Stimulated activated CD8-positive, alpha-beta memory T cell treated with anti-CD3 and anti-CD28 coated beads, Interleukin-7, amount 100 ng/mL, for 24 hours (primary cell): ENCODE measurements at places on chromosomes 5 and 9.

- DNase-seq = no peak
Measured at GRCh38 chr9:71854811-71855210, 56.2 kb downstream of the ABHD17B start.

GRCh38 chr5:96067894-96068614 lies 106.4 kb upstream of the ELL2 start:
- DNase-seq = no peak

- peak; percentile 1 for DNase-seq
Measured at GRCh38 chr5:90473396-90474234, 956 bp downstream of the MBLAC2 start.

DNA sequence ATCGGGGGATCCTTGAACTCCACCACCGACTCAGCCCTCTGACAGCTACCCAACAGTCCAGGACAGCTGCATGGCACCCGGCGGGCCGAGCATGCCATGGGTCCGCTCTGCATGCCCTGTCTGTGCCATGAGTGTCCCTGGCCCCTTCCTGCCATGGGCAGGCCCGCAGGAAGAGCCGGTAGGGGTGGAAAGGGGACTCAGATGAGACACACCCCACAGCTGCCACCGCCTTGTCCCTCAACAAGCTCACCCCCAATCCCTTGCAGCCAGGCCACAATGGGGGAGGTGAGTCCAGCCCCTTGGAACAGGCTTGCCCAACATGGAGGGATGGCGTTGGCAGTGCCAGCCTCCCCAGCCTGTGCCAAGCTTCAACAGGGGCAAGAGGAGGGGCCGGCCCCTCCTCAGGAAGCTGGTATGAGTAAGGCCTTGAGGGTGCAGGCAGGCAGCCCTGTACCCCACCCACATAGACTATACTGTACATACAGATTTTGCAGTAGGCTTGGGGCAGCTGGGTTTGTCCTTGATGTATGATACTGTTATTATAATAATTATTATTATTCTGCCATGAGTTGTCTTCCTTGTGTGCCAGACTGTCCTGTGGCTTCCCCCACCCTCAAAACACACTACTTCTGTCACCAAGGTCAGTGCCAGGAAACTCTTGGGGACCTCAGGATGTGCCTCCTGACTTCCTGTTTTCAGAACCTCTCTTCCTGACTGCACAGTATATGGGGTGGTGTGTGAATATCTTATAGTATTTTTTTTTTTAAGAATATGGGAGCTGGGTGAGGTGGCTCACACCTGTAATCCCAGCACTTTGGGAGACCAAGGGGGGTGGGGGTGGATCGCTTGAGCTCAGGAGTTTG lies 12.0 kb upstream of the SLC34A1 start:
- no peak for DNase-seq

DNA sequence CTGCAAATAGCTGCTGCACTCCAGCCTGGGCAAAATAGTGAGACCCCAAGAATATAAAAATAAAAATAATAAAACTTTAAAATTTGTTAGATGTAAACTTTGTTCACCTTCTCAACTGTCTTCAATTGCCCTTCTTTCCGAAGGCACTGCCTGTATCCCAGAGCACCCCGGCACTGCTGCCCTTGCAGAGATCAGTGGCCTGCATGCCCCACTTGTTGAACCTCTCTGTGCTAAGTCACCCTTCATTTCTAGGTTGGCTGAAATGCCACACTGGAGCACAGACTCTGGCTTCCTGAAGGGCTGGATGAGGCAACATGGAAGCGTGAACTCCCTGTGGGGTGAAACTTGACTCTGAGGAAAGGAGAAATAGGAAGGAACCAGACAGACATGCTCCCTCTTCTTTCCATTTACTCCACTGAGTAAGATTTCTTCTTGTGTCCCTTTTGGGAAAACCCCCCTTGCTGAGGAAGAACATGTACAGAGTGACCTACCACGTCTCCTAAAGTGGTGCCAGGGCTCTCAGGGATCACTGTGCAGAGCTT lies 8.4 kb upstream of the JMY start:
- no peak for DNase-seq

DNA sequence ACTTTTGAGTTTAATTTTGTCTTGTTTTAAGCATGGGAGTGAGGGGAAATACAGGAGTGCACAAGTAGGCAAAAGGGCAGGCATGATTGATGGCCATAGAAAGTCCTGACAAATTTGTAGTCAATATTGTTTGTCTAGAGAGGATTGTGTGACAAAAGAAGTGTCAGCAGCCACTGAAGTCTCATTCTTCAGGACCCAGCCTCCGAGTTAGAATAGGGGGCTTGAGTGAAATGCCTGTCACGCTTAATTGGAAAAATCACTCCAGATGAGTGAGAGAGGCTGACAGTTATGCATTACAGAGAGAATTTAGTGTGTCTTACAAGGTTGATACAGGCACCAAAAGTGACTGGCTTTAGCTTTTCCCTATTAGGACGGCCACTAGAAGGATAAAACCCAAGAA lies 81.9 kb upstream of the RPS23 start:
- no peak for DNase-seq

- no peak for DNase-seq
Measured at GRCh38 chr5:24365406-24365805, 279.4 kb downstream of the CDH10 start.

DNA sequence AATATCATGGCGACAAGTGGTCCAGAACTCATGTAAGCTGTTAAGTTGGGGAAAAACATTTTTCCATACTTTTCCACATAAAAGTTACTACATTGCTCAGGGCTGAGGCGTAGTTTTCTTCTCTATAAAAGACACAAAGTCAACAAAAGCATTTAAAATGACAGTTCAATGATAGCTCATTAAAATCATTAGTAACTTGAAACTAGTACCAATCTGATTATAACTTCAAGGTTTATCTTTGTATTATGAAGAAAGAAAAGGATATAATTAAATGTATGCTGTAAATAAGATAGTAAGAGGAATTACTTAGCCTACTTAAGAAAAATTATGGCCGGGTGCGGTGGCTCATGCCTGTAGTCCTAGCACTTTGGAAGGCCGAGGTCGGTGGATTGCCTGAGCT lies 9.9 kb downstream of the NME5 start:
- DNase-seq = no peak

DNA sequence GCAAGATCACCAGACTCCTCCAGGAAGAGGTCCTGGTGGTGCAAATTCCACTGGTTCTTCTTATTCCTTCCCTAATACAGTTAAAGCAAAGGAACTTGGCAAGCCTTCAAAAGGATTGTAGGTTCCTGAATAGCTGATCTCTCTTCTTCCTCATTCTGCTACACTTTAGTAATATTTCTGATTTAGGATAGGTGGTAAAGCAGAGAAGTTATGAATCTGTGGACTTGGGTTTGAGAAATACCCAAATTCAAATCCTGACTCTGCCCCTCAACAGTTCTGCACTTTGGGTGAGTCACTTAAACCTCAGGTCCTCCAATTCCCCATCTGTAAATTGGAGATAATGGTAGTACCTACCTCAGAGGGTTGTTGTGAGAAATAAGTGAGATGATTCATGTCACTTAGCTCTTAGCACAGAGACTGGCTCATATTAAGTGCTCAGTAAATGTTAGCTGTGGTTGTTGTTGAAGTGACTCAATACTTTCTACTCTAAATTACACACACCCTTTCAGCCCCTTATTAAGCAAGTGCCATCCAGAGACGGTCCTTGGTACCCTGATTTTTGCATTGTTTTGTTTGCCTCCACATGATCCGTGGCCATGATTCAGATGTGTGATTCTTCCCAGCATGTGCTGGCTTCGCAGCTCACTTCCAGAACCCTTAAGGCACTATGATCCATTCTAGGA lies 5.2 kb downstream of the SH3RF2 start:
- no peak for DNase-seq

DNA sequence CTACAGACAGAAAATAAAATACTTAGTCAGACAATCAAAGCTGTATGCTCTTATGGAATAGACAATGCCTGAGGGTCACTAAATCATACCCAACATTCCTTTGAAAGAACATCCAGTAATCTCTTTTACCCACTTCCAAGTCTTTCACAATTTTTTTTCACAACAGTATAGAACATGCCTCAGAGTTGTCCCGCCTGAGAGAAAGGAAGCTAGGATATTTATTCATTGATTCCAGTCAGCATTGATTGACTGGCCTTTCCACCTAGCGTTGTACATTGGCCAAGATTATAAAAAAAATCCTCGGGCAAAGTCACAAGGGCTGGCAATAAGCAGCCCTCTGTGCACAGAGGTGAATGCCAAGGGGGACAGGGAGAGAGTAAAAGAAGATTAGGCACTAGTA lies 318.1 kb upstream of the PIK3R1 start:
- no peak for DNase-seq

DNA sequence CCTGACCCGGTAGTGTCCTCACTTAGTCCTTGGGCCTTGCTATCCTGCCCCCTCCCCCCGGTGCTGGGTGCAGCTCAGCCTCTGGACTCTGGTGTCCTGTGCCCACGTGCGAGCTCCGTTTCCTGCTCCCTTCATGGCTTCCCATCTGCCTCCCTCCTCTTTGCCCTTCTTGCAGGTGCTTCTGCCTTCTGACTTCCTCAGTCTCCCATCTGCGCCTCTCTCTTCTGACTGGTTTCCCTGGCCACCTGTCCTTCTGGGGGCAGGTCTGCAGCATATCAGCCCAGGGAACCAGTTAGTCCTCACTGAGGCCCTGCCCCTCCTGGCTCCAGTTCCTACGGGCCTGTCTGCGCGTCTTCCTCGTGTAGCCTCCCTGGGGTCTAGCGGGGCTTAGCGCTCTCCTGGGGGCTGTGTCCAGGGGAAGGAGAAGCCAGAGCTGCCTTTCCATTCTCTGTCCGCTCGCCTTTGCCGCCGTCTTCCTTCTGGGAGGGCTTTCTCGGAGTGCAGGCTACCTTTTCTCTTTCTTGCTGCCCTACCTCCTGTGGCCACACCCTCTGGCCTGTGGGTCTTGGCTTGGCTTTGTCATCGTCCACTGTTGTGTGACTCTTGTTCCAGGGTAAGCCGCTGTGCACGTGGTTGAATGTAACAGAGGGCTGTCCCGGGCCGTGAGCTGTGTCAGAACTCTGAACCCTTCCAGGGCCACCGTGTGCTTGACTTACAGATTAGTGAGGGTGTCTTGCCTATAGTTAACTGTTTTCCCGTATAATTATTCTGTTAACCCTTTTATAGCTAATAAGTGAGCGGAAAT lies 51.8 kb downstream of the EHMT1 start:
- no peak for DNase-seq

- no peak for DNase-seq
Measured at GRCh38 chr9:135244271-135245221, 157.1 kb downstream of the OLFM1 start.

- no peak for DNase-seq
Measured at GRCh38 chr9:22105005-22105722, 96.1 kb upstream of the CDKN2B start.

- DNase-seq = no peak
Measured at GRCh38 chr9:69831611-69832010, 11.0 kb downstream of the CFAP95 start.

GRCh38 chr5:154421868-154422267 lies 23.9 kb upstream of the SAP30L start:
- no peak for DNase-seq

- no peak for DNase-seq
Measured at GRCh38 chr9:133221177-133221809, 12.2 kb upstream of the OBP2B start.

DNA sequence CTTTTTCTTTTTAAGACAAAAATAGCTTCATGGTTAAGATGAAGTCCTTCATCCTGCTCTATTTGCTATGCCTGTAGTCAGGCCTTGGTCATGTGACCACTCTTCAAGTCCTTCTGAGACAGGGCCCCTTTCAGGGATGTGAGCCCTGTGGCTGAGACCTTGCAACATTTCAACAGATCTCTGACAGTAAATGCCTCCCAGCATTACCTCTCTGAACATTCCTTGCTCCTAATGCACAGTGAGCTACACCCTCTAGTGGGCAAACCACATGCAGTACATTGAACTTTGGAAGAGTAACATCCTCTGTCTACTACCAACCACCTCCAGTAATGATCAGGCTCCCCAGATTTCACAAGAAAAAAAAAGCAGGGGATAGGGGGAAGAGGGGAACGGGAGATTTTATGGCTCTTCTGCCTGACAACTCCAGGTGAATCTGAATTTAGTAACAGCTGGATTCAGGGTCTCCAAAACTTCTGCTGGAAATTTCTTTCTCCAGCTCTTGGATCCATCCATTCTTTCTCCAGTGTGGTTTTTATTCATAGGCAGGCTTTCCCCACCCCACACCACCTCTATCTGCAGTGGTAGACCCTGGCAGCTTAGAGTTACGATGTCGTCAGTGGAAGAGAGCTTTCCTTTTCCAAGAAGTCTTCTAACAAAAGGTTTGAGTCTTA lies 8.9 kb upstream of the FBXO38 start:
- DNase-seq = no peak

DNA sequence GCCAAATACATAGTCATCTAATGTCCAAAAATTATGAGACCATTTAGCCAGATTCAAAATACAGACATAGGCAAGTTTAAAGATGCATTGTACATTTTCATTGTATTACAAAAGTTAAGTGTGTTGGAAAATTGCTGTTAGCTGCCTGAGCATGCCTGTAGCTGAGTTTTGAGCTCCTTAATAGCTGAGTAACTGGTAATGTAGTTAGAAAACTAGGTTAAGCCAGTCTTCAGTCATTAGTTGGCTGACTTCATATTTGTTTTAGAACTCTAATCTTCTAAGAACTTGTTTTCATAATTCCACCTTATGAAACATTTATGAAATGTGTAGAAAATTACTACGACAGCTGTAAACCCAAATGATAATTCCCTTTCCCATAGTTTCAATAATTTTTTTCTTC lies 293.4 kb downstream of the ARRDC3 start:
- DNase-seq = no peak

- no peak for DNase-seq
Measured at GRCh38 chr5:150759334-150759583, 442 bp upstream of the DCTN4 start.

DNA sequence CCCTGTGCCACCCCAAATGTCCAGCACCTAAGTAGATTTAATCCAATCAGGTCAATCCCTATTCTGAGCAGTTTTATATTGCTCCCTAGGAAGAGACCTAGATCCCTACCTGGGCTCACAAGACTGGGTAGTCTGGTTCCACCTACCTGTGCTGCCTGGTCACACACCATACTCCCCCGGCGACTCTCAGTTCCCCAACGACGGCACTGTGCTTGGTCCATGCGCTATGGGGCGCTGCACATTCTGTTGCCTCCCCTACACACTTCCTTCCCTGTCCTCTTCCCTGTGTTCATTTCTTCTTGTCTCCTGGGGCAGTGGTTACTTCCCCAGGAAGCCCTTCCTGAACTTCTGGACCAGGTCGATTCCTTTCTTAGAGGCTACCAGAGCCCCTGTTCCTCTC lies 109.9 kb upstream of the IL12B start:
- no peak for DNase-seq

- no peak for DNase-seq
Measured at GRCh38 chr5:132500244-132500930, 9.8 kb upstream of the IRF1 start.

DNA sequence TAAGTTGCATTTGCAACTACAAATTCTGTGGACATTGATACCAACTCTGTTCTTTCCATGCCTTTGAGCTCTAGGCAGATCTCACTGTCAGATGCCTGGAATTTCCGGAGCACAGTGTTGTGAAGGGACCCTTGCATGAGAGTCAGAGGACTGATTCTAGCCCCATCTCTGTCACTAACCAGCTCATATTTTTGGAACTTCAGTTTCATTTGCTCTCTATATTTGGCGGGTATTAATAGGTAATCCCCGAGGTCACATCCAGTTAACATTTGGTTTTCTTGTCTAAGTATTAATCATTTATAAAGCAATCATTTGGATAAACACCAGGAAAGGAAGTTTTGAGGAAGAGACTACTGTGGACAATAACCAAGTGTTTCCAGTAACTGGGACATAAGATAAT lies 115.7 kb downstream of the MAN2A1 start:
- no peak for DNase-seq
